Globus pallidus (tissue), 1 donor: ENCODE measurements at places on chromosomes 2 and 18.

- DNase-seq, result no peak
These were observed 166.9 kb downstream of the GLI2 start for GRCh38 chr2:120902592-120902991.

GRCh38 chr2:69956475-69956979 is 4.9 kb downstream of the ASPRV1 start:
- DNase-seq, result no peak

GRCh38 chr2:38466876-38467767 is 90.0 kb upstream of the ATL2 start:
- DNase-seq, result no peak

GRCh38 chr2:1037066-1037465 is 86.4 kb downstream of the SNTG2 start:
- no peak for DNase-seq

GRCh38 chr2:24050041-24050979 is 769 bp downstream of the FKBP1B start:
- DNase-seq, result no peak

DNA sequence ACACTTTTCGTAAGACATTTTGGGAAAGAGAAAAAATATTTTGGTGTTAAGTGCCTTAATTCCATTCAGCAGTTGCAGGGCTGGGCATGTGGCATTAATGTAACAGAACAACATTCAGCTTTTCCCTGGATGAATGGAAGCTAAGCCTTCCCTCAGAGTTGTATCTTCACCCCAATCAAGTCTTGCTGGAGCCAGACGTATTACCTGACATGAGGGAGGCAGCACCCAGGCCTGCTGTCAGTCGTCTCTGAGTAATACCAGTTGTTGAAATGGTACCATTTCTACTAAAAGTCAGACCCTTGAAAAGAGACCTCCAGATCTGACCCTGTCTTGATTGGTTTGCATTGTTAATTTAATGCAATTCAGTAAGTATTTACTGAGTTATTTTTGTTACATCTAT is 57.5 kb downstream of the MALT1 start:
- no peak for DNase-seq

DNA sequence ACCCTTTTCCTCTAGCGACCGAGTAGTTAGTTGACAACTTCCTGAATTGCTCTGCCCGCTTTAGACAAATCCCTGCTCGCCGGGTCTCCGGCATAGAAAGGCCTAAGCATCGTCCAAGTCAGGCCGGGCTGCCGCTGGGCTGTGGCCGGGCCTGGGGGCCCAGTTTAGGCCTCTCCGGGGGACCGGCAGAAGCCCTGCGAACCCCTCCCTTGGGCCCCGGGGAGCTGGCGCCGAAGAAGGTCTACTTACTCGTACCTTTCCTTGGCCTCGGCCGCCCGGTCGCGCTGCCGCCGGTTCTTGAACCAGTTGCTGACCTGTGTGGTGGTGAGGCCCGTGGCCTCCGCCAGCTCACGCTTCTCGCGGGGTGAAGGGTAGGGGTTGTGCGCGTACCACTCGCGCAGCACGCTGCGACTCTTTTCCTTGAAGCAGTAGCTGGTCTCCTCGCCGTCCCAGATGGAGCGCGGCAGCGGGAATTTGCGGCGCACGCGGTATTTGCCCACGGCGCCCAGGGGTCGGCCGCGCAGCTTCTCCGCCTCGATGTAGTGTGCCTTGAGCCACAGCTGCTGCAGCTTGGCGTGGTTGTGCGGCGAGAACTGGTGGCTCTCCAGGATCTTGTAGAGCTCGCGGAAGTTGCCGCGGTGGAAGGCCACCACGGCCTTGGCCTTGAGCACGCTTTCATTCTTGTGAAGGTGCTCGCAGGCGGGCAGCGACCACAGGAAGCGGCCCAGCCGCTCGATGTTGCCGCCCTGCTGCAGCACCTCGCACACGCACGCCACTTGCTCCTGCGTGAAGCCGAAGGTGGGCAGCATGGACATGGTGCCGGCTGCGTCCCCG is 739 bp downstream of the SIX2 start:
- DNase-seq, result no peak

- DNase-seq, result no peak
These were observed 44.6 kb downstream of the ITGB1BP1 start for GRCh38 chr2:9378433-9379390.
